Hematopoietic multipotent progenitor cell (in vitro differentiated cells): ENCODE measurements at places on chromosomes 13 and 19. TPM values are rescaled to one million over a fixed set of nuclear protein-coding genes. Genes with fewer than 3 reads are reported as not detected.

FAM216B gene
- not detected for total RNA-seq

CGB8 gene
- total RNA-seq, result not detected

DNA sequence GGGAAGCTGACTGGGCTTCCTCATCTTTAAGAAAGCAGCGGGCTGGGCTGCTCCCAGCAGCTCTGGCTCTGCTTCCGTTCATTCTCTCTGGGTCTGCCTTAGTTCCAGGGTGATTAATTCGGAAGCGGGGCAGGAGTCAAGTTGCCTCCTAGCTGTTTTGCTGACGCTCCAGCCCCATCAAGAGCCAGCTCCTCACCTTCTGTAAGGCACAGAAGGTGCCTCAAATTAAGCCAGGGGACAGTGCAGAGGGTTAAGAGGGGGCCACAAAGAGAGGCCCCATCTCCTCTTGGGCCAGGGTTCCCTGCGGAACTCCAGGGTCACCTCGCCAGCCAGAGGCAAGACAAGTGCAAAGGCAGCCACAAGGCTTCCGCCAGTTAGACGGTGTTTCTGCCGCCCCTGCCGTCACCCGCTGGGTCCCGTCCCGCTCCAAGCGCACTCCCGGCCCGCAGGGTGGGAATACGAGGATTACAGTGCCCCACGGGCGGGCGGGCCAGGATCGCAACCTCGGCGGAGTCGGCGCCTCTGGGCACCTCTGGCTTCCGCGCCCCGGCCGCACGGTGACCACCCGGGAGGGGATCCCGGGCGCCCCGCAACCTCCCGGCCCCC is 508 bp downstream of the SLC15A1 start:
- DNase-seq, result no peak

GRCh38 chr13:30727491-30728355 is 7.6 kb upstream of the ALOX5AP start:
- no peak for DNase-seq

DNA sequence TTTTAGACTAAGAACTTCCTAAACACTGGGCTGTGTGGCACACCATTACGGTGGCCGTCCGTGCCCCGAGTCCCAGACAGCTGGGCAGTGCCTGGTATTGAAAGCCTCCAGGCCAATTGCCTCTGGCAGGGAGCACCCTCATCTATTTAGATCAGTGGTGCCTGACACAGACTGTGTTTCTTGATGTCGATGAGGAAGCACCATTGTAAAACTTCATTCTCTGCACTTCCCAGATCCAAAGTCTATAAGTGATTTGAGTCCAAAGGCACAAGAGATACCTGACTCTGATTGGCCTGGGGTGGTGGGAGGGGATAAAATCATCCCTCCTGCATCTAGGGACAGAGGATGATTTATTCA is 8.5 kb upstream of the STK24 start:
- no peak for DNase-seq

DNA sequence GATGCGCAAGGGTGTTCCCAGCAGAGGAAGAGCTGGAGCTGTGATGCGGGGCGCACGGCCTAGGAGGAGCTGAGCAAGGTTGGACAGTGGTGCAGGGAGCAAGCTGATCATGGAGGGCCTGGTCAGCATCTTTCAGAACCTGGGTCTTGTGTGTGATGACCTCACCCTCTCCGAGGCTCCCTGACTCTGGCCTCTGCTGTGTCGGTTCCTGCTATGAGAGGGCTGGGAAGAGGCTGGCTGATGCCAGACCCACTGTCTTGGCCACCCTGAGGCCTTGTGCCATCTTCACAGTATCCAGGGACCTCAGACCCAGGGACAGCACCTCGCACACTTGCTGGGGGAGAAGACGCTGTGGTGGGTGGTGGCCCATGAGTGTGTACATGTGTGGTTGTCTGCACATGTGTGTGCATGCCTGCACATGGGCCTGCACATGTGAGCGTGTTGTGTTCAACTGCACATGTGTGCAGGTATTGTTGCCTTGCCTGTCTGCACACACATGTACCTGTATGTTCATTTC is 16.5 kb upstream of the C13orf46 start:
- no peak for DNase-seq
